ENCODE measurements at places on chromosomes 7 and 10.

GRCh38 chr10:96690755-96691730 lies 29.3 kb downstream of the PIK3AP1 start:
- DNase-seq: no peak

- no peak for DNase-seq
Measured at GRCh38 chr7:15490291-15490690, 71.5 kb downstream of the AGMO start.

- no peak for DNase-seq
Measured at GRCh38 chr7:35894721-35895120, 93.9 kb downstream of the SEPTIN7 start.

GRCh38 chr10:121598263-121599249 lies at the start of gene FGFR2:
Gene FGFR2, minus strand, starts transcription at chr10:121598444. Its CDS starts 4,627 bp downstream, at chr10:121593817.
- no peak for DNase-seq

DNA sequence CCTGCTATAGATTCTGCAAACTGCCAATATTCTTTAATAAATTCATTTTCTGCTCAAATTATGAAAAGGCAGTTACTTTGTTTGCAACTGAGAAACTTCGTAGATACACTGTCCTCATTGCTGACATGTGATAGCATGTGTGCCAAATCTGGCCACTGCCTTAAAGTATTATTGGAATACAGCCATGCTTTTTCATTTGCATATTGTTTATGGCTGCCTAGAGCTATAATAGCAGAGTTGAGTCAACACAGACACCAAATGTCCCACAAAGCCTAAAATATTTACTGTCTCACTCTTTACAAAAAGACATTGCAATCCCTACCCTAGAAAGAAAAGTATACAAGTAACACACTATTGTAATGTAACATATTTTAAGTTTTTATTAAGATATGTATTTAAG lies 647.4 kb downstream of the XPNPEP1 start:
- no peak for DNase-seq
